ENCODE measurements at places on chromosomes 13 and 19.

- DNase-seq, result no peak
Measured at GRCh38 chr19:28258829-28259228, 954.1 kb downstream of the UQCRFS1 start.

GRCh38 chr13:104491916-104492315 lies 1425.7 kb upstream of the SLC10A2 start:
- DNase-seq, result no peak

DNA sequence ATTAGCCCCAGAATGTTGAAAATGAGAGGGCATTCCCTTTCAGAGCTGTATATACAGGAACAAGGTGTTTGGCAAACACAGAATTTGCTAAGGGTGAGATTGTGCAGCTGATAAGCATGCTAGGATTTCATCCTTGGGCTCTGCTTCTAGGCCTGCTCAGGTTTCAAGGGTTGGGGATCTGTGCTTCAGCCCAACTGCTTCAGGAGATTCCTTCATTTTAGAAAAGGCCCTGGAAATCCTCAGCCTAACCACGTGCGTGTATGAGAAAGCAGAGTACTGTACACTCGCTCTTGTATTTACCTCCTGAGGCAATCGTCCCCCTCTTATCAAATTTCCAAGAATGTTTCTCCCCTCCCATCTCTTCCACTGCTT lies 291.6 kb upstream of the ARGLU1 start:
- no peak for DNase-seq

DNA sequence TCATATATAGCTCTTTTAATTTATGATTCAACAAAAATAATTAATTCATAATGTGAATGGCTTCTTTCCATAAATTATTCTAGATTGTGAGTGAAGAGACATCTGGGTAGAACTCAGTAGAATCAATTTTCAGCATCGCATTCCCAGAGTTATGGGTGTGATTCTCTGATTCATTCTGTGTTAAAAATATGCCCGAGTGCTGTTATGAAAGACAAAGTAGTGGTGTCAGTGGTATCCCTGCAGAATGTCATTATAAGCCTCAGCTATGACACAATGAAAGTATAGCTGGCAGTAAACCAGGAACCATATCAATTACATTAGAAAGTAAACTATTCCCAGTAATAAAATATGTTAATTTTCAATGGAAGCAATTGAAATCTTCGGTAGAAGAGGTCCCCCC lies 480.5 kb upstream of the SLITRK1 start:
- no peak for DNase-seq

GRCh38 chr13:95087746-95088305 lies 213.4 kb downstream of the ABCC4 start:
- no peak for DNase-seq

- DNase-seq, result no peak
Measured at GRCh38 chr19:57583104-57583520, 833 bp upstream of the ZIK1 start.
